ENCODE measurements at places on chromosomes 6 and 20.

GRCh38 chr6:156601152-156602065 is 175.8 kb upstream of the ARID1B start:
- DNase-seq: no peak

- DNase-seq: no peak
Measured at GRCh38 chr20:12223057-12223456, 305.4 kb downstream of the BTBD3 start.

DNA sequence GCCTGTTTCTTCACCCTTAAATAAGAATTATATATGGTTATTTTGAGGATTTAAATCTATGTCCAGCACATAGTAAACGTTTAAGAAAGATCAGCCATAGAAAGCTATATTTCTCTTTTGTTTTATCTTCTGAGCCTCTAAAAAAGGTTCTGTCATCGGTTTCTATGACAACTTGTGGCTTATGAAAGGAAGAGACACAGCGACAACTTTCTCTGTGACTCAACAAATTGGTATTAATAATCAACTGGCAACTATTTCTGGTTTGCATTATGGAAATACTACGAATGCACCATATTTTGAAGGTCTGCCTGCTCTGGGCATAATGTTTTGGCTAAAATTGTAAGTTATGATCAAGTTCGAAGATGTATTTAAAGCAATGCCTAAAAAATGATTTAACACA is 751.0 kb downstream of the CD109 start:
- no peak for DNase-seq

GRCh38 chr6:10393544-10394225 is 21.2 kb downstream of the TFAP2A start:
- DNase-seq: no peak

Data from hematopoietic multipotent progenitor cell treated with erythropoietin and hydrocortisone succinate and interleukin-3 and kit ligand, for 8 days (in vitro differentiated cells).